Stimulated activated CD4-positive, alpha-beta T cell treated with anti-CD3 and anti-CD28 coated beads, Interleukin-4, amount 100 ng/mL, for 48 hours (primary cell): ENCODE measurements at places on chromosomes 11 and 22.

GRCh38 chr11:112134473-112134872 lies 29.4 kb downstream of the IL18 start:
- DNase-seq = no peak

- DNase-seq = no peak
These were observed 17.7 kb upstream of the TMEM123 start for GRCh38 chr11:102470251-102470650.

GRCh38 chr11:6875761-6876160 lies 664 bp upstream of the OR10A4 start:
- DNase-seq = no peak

GRCh38 chr22:17368554-17369438 lies 464 bp upstream of the CECR2 start:
- DNase-seq = no peak

DNA sequence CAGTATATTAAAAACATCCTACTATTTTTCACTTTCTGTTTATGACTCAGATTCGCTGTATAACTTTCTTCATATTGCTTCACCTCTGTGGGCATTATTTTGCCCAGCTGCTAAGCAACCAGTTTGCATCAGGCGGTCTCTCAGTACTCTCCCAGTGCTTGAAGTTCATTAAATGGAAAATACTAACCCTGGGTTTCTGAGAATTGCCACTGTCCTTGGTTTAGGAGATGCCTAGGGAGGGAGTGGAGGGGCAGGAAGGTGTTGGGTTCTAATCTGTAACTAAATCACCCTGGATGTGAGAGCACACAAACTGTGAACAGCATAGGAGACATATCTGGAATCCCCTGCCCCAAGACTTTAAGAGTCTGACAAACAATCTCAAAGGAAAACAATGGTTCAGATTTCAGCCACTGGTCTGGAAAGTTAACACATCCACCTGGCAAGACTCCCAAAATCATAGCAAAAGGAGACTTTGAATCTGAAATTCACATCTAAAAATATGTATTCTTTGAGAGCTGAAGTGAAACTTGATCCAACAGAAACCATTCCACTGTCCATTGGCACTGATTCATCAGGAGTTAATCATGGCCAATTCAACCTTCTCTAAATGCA lies 540.0 kb downstream of the SOX6 start:
- no peak for DNase-seq

- DNase-seq = peak; percentile 71
These were observed 42.2 kb upstream of the INCENP start for GRCh38 chr11:62081378-62082291.

GRCh38 chr22:32562401-32562800 lies 87.8 kb downstream of the FBXO7 start:
- no peak for DNase-seq

DNA sequence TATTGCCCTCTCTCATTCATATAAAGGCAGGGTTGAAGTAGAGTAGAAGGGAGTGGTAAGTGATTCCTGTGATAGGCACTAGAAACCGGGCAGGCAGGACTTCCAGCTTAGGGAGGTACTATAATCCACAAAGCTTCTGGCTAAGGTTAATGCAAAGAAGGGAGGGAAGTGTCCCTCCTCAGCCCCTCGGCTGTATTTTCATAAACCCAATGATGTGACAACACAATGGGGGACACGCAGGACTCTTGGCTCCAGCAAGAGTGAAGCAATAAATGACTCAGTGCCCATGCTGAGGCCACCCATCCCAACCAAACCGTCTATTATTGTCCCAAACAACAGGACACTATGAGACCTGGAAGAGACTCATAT lies 90.7 kb downstream of the ETS1 start:
- no peak for DNase-seq

DNA sequence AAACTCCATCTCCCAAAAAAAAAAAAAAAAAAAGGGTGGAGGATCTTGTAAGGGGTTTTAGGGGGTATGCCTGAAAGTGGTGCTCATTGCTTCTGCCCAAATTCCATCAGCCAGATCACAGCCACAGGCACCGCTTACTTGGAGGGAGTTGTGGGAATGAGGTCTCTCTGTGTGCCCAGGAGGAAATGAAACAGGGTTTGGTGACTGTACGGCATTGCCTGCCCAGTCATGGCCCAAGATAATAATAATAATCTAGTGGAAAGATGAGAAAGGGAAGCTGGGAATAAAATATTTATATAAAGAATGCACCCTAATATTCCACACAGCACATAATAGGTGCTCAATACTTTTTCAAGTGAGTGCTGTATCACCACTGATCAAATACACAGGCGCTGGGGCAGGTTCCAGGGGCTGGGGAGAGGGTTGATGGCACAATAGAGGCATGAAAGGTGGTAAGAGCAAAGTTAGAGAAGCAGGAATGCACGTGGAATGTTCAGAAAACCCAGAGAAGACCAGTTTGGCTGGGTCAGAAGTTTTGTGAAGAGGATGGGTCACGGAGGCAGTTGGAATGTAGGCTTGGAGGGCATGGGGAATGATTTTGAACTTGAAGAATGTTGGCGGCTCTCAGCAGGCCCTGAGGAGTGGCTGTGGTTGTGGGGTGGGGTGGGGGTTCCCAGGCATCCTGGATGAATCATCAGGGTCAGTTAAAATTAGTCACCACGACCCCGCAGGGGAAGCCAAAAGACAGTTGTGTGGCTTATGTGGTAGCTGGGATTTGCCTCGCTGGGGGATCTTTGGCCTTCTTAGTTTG lies 12.5 kb upstream of the MB start:
- DNase-seq = peak; percentile 45

DNA sequence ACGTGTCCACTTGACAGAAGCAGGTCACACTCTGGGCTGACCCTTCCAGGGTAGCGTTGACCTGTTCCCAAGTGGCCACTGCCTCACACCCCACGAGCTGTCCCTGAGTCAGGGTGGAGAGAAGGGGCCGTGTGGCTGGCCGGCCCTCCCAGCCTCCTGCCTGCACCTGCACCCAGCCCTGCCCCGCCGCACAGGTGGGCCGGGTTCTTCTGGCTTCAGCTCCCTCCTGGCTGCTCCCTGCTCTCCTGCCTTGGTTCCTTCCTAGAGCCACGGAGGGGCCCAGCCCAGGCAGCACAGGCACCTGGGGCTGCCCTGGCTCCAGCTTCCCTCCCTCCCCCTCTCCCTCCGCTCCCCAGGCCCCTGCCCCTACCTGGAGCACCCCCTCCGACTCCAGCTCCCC lies 42.3 kb downstream of the MOB2 start:
- DNase-seq = no peak

- no peak for DNase-seq
These were observed at the start of gene VPREB3 for GRCh38 chr22:23754220-23754919. TSS of gene VPREB3 (minus strand) at chr22:23754425. CDS start at chr22:23754363, 62 bp downstream.

- no peak for DNase-seq
These were observed 97.7 kb downstream of the NXPE2 start for GRCh38 chr11:114775875-114776621.

- no peak for DNase-seq
These were observed 390.6 kb upstream of the B3GAT1 start for GRCh38 chr11:134802598-134802997.

DNA sequence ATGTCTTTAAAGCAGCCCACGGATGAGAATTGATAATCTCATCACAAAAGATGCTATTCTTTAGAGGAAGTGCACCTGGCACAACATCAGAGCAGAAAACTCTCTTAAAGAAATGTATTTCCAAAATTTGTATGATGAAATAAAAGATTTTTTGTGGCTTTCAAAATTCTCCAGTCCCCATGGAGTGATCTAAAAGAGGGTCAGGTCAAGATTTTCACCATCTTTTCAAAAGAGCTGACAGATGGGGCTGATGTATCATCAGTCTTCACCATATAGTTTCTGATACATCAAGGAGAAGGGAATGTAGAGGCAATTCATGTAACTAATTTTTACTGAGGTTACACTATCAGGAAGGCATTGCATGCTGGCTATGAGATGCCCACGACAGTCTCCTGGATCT lies 11.7 kb downstream of the ME3 start:
- DNase-seq = no peak
